ENCODE measurements at places on chromosomes 2 and 18.

DNA sequence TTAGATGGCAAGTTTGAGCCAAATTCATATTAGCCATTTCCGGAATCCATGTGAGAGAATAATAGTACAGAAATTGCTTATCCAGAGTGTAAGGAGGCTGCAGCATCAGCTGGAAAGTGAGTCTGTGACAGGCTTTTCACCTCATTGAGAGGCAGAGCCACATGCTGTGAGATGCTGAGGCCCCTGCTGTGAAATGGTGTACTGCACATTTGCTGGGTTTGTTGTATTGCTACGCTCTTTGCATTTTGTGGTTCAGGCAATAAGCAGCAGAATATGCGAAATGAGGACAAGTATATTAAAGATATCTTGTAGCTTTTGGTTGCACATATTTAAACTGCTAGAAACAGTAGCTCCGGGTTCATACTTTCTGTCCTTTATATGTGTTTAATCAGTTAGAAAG lies 37.0 kb downstream of the NABP1 start:
- no peak overlapping the region for H3K27ac ChIP-seq
- no peaks in the 10 kb centered on the region for H3K4me1 ChIP-seq
- H3K4me3 ChIP-seq, result no peak overlapping the region
- DNase-seq, result peak; percentile 90
- H3K27me3 ChIP-seq, result no peaks in the 10 kb centered on the region
- H3K36me3 ChIP-seq, result no peaks in the 10 kb centered on the region

DNA sequence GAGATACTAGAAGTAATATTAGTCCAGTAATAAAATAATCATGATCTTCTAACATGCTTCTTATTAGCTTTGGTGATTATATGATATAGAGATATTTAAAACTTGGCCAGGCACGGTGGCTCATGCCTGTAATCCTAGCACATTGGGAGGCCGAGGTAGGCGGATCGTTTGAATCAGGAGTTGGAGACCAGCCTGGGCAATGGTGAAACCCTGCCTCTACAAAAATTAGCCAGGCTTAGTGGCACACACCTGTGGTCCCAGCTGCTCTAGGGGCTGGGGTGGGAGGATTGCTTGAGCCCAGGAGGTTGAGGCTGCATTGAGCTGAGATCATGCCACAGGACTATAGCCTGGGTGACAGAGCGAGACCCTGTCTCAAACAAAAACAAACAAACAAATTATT lies 87.0 kb downstream of the WDR7 start:
- H3K36me3 ChIP-seq, result no peaks in the 10 kb centered on the region
- no peak overlapping the region for H3K27ac ChIP-seq
- H3K4me3 ChIP-seq, result no peak overlapping the region
- DNase-seq, result no peak
- H3K27me3 ChIP-seq, result no peaks in the 10 kb centered on the region

DNA sequence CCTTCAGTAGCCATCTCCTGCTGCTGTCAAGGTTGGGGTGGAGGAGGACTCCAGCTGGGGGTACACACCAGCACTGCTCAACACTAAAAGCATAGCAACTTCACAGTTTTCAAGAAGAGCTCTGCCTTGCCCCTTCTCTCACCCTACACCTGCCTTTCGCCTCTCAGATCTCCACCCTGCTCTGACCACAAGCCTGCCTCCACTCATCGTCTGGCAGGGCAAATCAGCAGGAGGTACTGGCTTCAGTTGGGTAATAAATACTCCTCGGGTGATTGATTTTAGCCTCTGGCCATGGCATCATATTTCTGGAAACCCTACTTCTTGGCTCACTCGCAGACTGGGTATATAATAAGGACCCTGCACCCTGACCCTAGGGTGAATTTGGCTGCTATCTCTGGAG lies 3.1 kb upstream of the PRKAG3 start:
- no peak overlapping the region for H3K4me3 ChIP-seq
- H3K27ac ChIP-seq, result no peak overlapping the region
- DNase-seq, result no peak
- H3K4me1 ChIP-seq, result no peaks in the 10 kb centered on the region

- peaks cover 17% of the 10 kb centered on the region for H3K36me3 ChIP-seq
- DNase-seq, result no peak
Observed at GRCh38 chr2:240561325-240561971, 1.3 kb downstream of the DUSP28 start.

DNA sequence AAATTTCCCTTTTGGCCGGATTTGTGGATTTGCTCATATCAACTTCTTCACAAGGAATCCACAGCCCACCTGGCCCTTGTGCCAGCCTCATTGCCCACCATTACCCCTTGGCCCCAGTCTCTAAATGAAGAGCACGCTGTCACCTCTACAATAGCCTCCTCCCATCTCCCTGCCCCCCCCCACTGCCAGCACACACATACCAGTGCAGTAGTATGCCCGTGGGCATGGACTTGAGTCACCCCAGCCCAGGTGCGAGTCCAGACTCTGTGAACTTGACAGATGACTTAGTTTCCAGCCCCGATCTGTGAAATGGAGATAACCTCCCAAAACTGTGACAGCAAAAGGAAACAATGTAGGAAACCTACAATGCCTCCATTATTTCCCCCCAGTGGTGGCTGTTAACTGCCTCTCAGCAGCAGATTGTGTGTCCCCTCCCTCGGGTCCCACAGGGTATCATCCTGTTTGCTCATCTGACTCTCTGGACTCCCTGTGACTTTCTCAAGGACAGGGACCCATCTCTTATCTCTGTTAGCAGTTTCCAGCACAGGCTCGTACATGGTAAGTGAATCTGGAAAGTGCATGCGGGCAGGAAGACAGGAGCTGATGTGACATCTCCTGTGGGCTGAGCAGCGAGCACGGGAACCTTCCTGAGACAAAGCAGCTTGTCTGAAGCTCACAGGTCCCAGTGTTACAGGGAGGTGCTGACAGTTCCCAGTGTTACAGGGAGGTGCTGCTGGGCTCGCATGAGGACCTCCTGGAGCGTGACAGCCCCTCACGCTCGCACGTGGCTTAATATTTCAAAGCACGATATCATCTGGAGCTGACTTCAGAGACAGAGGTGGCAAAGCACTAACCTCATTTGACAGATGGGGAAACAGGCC lies 4.2 kb upstream of the TMEM185B start:
- peaks cover 19% of the 10 kb centered on the region for H3K4me1 ChIP-seq
- no peak overlapping the region for H3K27ac ChIP-seq
- DNase-seq, result no peak
- peaks cover 4% of the 10 kb centered on the region for H3K27me3 ChIP-seq

DNA sequence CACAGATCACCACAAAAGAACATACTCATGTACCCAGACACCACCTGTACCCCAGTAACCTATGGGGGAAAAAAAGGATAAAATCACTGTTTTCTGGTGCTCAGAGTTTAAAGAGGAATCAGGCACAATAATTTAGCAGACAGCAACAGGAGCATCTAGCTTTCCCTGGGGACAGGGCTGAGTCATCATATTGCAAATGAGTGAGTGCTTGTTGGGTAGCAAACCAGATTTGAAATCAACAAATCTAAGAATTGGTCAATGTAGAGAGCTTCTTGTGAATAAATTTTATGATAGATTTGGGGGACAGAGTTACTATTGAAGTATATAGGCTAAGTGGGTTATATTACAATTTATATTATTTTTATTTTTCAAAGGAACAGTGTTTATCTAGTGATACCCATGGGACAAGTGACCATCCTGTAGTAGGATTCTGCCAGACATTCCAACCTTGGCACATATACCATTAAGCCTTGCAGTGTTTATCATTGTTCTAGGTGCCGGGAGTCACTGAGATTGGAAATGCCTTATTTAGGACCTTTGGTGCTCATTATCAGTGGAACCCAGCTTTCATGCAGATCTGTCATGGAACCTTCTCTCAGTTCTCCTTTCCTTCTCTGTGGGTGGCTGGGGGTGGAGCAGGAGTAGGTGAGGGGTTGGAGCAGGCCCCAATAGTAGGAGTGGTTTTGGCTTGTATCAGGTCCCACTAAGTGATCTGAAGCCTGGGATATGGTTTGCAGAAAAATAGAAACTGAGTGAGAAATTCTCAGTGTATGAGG lies 117.2 kb downstream of the CERS6 start:
- no peaks in the 10 kb centered on the region for H3K4me1 ChIP-seq
- no peaks in the 10 kb centered on the region for H3K36me3 ChIP-seq
- H3K4me3 ChIP-seq, result no peak overlapping the region
- no peaks in the 10 kb centered on the region for H3K27me3 ChIP-seq
- DNase-seq, result no peak
- H3K27ac ChIP-seq, result no peak overlapping the region

Measured in spinal cord (tissue), 10 donors.